CD4-positive, alpha-beta T cell treated with Interleukin-1 beta for 1 hour (primary cell): ENCODE measurements at places on chromosomes 6 and 20.

DNA sequence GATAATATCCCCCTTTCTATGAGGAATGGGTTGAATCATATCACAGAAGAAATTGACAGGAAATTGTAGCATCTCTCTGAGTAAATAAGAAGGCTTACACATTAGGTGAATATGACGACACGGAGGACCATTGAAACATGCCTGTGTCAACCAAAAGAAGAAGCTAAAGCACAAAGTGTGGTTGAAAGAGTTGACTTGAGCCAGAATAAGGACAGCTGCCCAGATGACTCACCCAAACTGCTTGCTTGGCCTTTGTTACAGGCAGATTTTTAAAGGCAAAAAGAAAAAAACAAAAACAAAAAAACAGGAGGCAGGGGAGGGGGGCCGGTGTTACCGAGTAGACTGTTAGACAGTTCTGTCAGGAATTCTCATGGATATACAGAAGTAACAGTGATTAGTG, 129.8 kb upstream of the EDN1 start:
- DNase-seq = no peak

DNA sequence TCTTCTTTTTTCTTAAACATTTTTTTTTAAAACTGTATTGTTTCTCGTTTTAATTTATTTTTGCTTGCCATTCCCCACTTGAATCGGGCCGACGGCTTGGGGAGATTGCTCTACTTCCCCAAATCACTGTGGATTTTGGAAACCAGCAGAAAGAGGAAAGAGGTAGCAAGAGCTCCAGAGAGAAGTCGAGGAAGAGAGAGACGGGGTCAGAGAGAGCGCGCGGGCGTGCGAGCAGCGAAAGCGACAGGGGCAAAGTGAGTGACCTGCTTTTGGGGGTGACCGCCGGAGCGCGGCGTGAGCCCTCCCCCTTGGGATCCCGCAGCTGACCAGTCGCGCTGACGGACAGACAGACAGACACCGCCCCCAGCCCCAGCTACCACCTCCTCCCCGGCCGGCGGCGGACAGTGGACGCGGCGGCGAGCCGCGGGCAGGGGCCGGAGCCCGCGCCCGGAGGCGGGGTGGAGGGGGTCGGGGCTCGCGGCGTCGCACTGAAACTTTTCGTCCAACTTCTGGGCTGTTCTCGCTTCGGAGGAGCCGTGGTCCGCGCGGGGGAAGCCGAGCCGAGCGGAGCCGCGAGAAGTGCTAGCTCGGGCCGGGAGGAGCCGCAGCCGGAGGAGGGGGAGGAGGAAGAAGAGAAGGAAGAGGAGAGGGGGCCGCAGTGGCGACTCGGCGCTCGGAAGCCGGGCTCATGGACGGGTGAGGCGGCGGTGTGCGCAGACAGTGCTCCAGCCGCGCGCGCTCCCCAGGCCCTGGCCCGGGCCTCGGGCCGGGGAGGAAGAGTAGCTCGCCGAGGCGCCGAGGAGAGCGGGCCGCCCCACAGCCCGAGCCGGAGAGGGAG, 580 bp downstream of the VEGFA start:
- DNase-seq = peak; percentile 48

DNA sequence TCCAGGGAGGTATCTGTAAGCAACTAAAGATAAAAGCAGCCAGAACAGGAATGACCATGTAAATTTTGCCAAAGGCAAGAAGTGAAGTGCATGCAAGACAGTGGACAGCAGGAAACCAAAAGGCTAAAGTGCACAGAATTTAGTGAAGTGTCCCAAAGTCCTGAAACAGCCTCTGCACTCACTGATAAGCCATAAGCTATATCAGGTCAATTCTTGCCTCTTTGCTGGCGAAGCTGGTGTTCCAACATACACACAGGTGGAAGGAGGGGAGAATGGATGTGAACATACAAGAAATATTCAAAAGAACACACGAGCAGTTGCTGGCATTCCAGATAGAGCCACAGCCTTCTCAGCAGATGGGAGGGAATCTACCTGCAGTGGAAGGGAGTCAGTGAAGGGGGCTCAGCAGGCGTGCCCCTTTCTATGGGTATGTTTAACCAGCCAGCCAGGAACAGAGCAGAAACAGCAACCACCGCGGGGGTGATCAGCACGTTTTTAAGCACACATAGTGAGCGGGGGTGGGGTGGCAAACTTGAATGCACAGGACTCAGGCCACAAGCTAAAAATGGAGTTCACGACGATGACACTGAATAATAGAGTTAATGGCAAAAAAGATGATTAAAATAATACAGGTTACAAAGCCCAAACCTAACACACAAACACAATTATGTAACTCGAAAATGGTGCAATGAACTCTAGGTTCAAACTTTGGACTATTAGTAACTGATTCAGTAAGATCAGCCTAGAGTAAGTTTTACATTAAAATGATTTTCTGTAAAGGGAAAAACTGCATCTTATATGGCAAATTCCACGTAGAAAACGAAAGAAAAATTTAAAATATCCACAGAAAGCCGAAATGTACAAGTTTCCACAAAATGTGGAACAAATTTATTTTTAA, 1.2 kb downstream of the ECI2 start:
- DNase-seq = no peak

DNA sequence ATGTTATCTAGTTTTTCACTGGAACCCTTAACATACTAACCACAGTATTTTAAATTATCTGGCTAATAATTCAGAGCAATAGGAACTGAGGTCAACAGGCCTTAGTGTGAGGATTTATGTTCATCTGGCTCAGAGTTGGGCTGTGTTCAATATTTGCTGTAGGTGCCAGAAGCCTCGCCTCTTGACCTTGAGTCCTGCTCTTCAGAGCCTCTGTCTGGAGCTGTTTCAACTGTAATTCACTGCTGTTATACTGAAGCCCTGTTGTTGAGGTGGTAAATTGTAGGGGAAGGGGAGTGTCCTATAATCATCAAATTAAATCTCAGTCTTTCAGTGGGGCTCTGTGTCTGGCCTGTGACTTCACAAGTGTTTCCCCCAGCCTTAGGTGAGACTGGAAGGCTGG, 184.4 kb downstream of the CDH26 start:
- no peak for DNase-seq

DNA sequence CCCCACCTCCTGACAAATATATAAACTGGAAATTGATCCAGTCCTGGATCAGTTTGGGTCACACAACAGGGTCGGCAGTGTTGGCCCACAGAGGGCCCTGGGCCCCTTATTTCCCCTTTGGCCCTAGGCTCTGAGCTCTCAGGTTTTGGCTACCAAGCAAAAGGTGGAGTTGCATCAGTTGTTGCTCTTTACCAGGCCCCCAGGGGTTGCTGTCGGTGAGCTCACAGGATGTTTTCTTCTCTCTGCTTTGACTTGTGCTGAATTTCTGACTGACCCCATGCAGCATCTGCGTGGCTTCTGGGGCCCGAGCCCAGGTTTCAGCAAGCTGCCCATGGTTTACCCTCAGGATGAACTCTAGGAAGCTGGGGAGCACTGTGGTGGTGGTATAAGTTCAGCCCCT, 44.6 kb downstream of the PPARD start:
- no peak for DNase-seq

- no peak for DNase-seq
Measured at GRCh38 chr6:147287869-147288271, 83.7 kb downstream of the STXBP5 start.

GRCh38 chr6:4972438-4972837, 31.4 kb downstream of the RPP40 start:
- DNase-seq = no peak

DNA sequence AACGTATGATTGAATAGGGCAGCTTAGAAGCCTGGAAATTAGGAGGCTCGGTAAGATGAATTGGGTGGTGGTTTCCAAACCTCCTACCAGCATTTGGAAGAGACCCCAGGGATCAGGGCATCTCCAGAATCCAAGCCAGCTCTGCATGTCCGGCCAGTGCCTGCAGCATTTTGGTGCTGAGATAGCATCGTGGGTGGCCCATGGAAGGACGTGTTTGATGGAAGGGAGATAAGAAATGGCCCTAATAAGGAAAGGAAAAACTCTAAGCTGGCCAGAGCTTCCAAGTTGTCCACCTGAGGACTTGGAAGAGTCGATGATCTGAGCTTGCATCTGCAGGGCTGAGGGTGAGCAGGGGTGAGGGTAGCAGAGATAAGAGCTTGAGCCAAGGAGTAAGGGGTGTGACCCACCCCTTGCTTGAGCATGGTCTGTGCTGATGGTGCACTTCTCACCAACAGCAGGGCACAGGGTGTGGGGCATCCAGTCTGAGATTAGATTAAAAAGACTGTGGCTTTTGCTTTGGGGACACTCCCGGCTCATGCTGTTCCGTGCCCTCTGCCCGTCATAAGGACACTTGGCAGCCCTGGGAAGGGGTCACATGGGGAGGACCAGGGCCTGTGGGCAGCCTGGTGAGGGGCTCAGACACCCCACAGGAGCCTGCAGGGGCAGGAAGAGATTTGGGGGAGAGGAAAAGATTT, 213.2 kb downstream of the ERMARD start:
- no peak for DNase-seq

DNA sequence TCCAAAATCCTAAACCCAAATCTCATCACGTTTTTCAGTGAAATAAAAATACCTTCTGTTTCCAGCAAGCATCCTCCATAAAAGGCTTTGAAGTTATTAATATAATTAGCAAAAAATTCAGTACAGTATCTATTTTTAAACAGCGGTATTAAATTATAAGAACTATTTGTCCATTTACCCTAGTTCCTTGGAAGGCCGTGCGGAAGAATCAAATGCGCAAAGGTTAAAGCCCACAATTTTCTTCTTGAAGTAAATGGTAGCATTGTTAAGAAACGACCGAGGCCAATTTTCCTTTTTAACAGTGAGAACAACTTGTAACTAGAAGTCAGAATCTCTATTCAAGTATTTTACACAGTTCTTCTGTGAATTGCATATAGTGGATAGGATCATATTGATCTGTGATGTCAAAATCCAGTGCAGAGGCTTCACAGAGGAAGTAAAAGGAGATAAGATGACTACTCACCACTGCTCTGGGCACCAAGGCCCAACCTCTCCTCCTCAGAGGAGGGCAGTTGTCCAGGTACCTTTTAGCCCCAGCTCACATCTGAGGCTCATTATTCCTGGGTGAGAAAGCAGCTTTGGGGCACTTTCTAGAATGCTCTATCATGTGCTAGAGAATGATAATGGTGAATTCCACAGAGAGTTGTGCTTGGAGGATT, 36.3 kb downstream of the TNFAIP3 start:
- DNase-seq = no peak

DNA sequence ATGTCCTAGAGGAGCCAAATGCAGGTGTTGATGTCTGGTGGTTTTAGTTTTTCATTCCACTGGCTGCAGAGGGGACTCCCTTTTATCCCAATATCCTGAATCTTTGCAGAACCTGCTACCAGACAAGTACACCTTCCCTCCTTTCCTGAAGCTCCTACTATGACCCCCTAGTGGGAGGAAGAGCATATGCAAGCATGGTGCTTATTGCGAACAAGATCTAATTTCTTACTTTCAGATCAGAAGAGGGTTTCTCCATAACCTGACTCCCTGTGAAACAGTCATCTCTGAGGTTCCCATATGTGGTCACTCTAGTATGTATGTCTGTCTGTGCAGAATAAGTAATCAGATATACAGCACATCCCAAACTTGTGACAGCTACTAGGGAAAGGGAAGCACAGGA, 277.2 kb downstream of the ARHGAP18 start:
- DNase-seq = no peak

DNA sequence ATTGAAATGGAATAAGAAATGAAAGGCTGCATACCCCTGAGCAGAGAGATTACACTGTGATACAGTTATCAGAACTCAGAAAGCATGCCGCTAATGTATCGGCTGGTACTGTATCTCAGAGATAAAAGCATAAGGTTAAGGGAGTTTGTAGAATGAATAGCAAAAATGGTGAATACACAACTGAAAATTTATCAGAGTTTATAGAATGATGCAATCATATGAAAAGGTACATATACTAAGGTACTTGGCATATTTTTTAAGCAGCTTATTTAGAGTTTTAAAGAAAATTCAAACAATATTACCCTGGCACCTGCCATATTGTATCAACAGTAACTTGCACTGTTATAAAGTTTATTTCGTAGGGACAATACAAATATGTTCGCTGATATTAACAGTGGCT, 364.0 kb downstream of the PHF3 start:
- no peak for DNase-seq

DNA sequence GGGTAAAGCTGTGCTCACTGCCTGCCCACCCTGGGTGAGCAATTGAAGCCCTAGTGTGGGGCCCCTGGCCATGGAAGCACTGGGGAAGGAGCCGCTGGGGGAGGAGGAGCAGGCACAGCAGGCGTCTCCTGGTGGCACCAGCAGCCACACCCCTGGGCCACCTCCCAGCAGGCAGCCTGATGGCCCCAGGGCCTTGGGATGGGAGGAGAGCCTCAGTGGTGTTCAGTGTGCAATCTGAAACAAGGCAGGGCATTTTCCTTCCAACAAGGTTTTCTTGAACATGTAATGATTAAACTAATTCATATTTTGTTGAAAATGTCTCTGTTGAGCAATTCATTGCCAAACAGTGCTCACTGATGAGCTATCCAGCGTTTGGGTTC, 151.0 kb downstream of the ZDHHC14 start:
- no peak for DNase-seq

DNA sequence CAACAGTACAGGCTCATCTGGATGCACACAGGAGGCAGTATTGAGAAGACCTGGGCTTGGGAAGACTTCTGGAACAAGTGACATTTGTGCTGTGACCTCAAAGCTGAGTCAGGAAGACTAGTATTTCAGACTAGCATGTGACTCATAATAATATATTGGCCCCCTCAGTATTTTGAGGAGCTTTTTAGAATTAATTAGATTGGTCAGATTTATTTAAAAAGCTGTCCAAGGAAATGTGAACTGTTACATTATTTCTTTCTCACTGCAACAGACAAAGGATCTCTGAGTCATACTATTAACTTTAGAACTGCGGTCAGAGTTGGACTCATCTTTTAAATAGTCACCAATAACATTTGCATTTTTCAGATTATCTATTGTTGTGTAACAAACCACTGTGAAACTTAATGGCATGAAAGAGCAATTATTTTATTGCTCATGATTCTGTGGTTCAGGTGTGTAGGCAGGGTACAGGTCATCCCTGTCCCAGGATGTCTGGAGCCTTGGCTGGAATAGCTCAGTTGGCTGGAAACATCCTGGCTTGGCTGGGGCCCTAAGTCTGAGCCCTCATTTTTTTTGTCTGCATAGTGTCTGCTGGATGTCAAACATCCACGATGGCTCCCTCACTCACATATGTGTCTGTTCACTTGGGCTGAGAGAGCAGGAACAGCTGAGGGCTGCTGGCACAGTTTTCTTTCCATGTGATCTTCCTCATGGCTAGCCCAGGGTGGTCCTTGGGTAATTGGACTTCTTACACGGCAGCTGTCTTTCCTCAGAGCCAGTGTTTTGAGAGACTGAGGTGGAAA, 46.9 kb downstream of the MAP3K4 start:
- DNase-seq = no peak

GRCh38 chr6:35178012-35178411, 35.7 kb upstream of the SCUBE3 start:
- DNase-seq = no peak

DNA sequence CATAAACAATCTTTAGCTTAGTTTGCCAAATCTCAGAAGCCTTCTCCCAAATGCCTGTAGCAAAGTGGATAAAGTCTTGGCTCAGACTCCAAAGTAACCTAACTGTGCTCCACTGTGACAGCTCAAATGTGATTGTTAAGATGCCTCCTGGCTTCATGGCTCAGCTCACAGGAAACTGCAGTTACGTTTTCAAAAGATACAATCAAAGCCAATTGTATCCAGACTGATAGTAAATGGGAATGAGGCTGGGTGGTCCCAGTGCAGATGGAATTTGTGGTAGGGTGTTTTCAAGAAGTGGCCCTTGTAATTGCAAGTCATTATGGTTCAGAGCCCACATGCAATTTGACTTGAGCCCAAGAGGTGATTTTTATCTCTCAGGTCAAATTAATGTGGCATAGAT, 151.2 kb upstream of the TAB2 start:
- no peak for DNase-seq
